ENCODE measurements at places on chromosomes 2 and 18. TPM values are rescaled to one million over a fixed set of nuclear protein-coding genes. Genes with fewer than 3 reads are reported as not detected.
A peak's percentile ranks its signal among the peaks of the same experiment; 100 is the strongest.

The COQ10B gene
- 15.9 TPM for polyA plus RNA-seq

- no peak for DNase-seq
Observed at GRCh38 chr18:79776674-79777073, 21.1 kb upstream of the KCNG2 start.

The ACTG2 gene
- polyA plus RNA-seq = 0.51 TPM

The RBM44 gene
- 0.56 TPM for polyA plus RNA-seq

- no peak for DNase-seq
Observed at GRCh38 chr2:110113961-110114591, 1.5 kb downstream of the MALL start.

The PAX8 gene
- 302 TPM for polyA plus RNA-seq

The IL1RL2 gene
- 2.0 TPM for polyA plus RNA-seq

The IKZF2 gene
- 9.6 TPM for polyA plus RNA-seq

- DNase-seq = peak; percentile 80
Observed at GRCh38 chr2:60550178-60550983, 3.1 kb downstream of the BCL11A start.

The RALB gene
- 69.0 TPM for polyA plus RNA-seq

- DNase-seq = no peak
Observed at GRCh38 chr18:70126832-70127231, 78.7 kb downstream of the RTTN start.

The IL1B gene
- polyA plus RNA-seq = 0.64 TPM

The SPP2 gene
- not detected for polyA plus RNA-seq

DNA sequence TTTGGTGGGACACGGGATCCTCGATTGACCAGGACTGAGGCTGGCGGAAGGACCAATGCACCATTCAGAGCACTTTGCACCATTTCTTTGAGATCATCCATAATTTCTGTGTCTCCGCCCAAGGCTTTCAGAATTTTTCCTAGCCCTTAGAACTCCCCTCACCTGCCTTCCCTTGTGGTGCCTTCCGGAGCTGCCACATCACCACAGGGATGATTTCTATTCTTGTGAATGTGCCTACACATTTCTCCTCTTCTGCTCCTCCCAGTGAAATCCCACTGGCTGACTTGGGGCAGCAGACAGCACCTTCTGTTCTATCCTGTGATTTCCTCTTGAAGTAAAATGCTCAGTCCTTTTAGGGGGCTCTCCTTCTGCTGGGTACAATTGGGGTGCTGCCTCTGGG, 11.2 kb downstream of the ACOXL start:
- DNase-seq = no peak

DNA sequence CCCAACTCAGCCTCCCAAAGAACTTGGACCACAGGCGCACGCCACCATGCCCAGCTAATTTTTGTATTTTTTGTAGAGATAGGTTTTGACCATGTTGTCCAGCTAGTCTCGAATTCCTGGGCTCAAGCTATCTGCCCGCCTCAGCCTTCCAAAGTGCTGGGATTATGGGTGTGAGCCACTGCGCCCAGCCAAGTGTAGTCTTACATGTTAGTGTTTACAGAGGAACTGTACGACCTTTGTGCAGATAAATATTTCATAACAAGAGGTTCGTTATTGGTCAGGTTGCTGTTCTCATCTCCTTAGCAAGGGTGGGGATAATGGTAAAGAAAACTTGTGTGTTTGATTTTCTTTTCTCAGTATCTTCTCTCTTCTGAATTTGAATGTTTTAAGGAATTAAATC, 46.5 kb downstream of the RALBP1 start:
- DNase-seq = no peak

GRCh38 chr18:62331581-62332356, 6.7 kb downstream of the TNFRSF11A start:
- DNase-seq = no peak

DNA sequence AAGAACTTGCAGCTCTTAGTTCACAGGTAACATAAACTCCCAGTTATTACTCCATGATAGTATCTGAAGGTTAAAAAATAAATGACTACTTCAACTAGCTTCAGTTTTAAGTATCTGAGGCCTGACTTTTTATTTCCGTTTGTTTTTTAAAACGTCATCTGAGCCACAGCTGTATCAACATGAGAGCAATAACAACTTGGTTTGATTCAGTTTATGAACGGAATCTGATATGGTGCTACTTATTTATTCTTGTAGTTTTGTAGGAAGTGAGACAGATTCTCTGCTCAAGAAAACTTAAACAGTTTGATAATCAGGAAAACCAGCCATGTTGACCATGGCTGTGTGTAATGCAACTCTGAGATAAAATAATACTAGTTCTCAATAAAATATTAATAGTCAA, 34.9 kb downstream of the NAB1 start:
- DNase-seq = peak; percentile 46

DNA sequence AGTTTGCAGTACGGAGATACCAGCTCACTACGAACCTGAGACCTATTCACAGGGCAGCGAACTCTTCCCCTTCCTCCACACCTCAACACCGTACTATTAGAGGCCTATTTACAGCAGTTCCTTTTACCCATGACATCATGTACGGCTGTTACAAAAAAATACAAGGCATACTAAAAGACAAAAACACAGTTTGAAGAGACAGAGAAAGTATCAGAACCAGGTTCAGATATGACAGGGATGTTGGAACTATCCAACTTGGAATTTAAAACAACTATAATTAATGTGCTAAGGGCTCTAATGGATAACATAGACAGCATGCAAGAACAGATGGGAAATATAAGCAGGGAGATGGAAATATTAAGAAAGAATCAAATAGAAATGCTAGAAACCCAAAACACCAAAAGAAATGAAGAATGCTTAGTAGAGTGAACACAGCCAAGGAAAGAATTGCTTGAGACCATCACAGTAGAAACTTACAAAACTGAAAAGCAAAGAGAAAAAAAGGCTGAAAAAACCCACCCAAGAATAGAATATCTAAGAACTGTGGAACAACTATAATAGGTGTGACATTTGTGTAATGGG, 99.2 kb upstream of the ZNF521 start:
- DNase-seq = no peak

The WDR54 gene
- 36.6 TPM for polyA plus RNA-seq

DNA sequence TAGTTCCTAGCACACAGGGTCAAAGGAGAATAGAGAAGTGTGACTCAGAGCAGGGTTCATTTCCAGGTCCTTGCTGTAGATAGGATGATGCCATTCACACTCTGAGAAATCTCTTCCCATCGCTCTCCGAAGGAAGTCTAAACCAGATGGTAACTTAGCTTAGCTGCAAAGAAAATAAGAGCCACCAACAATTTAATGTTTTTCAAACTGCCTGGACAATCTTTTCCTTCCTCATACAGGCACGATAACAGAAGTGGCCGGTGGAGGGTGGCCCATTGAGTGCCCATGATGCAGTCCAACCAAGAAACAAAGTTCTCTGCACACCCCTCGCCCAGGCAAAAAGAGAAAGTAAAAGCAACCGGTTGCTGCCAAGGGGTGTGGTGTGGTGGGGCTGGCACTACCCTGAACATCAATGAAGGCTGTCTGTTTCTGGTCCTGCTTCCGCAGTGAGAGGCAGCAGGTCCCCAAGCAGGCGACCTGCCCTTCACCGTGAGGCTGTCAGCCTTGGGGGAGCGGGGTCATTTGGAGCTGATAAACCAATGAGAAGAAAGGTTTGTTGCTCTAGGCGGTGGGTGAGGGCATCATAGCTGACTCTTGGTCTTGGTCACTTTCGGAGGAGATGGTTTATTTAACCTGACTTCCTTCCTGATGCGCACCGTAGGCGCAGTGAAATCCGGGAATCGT, 105.6 kb upstream of the CD302 start:
- no peak for DNase-seq

DNA sequence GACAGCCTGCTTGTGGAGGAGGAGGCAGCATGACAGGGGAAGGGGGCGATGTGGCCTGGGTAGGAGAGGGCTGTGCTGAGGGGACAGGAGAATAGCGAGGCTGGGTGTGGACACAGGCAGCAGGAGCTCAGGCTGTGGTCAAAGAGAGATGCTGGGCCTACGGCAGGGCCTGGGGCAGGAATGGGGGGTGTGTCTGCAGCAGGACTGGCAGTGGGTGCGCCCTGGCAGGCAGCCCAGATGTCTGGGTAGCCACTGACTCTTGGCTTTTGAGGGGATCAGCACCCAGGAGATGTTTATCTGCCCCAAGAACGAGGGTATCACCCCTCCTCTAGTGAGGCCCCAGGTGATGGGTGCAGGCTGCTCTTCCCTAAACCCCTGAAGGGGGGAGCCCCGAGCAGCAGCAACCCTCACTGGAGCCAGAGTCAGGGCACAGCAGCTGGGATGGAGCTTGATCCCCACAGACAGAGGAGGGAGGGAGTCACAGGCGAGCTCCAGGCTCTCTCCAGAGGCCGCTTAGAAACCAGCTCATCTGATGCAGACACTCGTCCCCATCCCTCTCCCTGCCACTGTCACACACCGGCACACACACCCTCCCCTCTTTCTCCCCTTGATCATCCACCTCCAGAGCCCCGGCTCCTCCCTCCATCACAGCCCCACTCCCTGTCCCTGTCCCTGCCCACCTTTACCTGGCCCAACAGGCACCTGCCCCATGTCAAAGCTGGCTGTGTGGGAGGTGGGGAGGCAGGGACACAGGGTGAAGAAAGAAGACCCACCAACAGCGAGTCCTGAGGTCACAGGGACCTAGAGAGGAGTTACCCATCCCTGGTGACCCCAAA, 29.8 kb upstream of the TNS1 start:
- DNase-seq = no peak

The ANKRD36 gene
- polyA plus RNA-seq = 28.4 TPM

The PARD6G gene
- polyA plus RNA-seq = 29.4 TPM

The SERPINB4 gene
- not detected for polyA plus RNA-seq

DNA sequence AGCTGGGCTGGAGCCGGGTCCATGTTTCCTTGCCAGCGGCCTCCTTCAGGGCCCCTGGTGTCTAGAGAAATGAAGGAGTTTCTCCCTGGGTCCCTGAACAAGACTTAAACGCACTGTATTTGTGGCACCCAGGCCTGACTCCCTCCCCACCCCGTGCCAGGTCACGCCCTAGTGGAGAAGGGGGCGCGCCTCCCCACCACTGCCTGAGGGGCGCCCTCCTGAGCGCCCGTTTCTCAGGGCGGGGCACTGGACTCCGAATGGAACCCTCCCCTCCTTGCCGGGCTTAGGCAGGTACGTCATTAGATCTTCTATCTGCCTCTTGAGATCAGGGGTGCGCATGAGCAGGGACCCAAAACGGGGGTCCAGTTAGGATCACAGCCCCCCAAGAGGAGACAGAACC, 16.3 kb downstream of the ODC1 start:
- DNase-seq = no peak

The ALLC gene
- polyA plus RNA-seq = not detected

DNA sequence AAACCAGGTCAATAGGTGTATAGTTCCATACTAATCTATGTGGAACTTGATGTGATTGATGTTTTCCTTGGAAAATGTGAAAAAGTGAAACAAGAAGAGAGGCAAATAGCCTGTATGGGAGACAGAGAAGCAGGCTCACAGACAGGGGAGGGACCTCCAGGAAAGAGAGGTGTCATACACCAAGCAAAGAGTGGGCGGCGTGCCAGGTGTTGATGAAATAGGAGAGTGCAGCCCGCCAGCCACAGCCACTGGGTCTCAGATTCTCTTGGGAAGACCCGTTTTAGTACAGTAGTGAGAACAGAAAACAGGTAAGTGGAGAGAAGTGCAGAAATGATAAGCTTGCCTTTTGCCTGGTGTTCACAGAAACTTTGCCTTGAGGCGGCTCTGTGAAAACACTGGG, 301.9 kb downstream of the ZNF407 start:
- DNase-seq = no peak

DNA sequence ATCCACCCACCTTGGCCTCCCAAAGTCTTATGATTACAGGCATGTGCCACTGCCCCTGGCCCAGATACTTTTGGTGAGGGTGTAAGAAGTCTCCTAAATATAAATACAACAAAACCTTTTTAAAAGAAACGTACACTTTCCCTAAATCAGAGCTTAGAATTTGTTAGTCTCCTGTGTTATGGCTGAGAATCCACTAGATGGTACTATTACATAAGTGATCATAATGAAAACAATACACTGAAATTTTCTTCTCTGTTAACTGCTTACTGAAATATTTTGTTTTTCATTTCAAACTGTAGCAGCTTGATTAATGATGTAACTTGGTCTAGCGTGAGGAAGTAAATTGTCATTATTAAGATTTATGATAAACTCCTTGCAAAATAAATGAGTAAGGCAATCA, 74.8 kb upstream of the FAM98A start:
- peak; percentile 12 for DNase-seq

The ANKAR gene
- polyA plus RNA-seq = 16.4 TPM

The KCNG2 gene
- polyA plus RNA-seq = 0.45 TPM

The TMEFF2 gene
- polyA plus RNA-seq = 15.6 TPM

DNA sequence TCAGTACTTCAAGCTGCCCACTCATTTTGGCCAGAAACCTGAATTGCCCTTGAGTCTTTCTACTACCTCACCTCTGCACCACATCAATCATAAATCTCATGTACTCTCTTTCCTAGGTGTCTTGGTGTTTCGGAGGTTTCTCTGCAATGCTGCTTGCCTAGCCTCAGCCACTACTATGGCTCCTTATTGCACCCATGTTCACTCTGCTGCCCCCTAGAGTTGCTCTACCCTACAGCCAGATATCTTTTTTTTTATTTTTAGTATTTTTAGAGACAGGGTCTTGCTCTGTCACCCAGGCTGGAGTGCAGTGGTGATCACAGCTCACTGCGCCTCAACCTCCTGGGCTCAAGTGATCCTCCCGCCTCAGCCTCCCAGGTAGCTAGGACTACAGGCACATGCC, 413.0 kb downstream of the PTPRM start:
- DNase-seq = no peak

DNA sequence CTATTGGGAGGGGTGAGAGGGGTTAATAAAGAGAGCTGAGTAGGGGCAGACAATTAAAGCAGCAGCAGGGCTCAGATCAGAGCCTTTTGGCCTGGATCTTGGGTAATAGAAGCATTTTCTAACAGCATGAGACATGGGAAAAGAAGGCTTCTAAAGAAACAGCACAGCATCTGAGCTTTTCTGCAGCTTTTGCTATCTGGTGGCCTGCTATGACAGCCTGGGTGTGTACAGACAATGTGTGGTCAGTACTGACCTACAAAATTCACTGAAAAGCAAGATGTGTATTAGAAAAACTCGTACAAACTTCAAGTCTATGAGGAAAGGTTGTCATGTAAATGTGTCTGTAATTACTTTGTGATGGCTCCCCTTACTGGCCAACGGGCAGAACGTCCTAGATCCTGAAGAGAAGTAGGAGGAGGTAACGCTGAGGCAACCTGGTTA, 95.6 kb downstream of the GALNT3 start:
- peak; percentile 36 for DNase-seq

Measured in renal cortex interstitium (tissue), 15 donors.